Liver (tissue), 10 donors: ENCODE measurements at places on chromosomes 11 and 22.

- no peak for DNase-seq
Measured at GRCh38 chr11:66100272-66101065, 30.4 kb downstream of the PACS1 start.

- no peak for DNase-seq
Measured at GRCh38 chr11:65787649-65788622, 1.1 kb downstream of the OVOL1 start.

GRCh38 chr22:28143961-28144745 is 225.1 kb upstream of the PITPNB start:
- DNase-seq = no peak

GRCh38 chr11:132873841-132874240 is 658.5 kb downstream of the OPCML start:
- DNase-seq = no peak

DNA sequence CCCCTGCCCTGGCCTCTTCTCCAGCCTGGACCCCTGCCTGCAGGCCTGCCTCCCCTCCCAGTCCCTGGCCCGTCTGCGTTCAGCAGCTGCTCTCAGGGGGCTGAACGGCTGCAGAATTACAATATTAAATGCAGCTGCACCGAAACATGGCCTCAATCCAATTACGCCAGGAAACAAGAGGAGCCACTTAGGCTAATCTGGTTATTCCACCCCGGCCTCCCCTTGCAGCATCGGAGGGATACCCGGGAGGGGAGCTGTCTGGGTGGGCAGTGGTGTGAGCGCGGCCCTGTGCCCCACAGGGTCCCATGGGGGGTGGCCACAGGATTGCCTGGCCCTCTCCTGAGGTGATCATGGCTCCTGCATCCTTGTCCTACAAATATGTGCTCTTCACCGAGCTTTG is 42.6 kb downstream of the FLRT1 start:
- no peak for DNase-seq

DNA sequence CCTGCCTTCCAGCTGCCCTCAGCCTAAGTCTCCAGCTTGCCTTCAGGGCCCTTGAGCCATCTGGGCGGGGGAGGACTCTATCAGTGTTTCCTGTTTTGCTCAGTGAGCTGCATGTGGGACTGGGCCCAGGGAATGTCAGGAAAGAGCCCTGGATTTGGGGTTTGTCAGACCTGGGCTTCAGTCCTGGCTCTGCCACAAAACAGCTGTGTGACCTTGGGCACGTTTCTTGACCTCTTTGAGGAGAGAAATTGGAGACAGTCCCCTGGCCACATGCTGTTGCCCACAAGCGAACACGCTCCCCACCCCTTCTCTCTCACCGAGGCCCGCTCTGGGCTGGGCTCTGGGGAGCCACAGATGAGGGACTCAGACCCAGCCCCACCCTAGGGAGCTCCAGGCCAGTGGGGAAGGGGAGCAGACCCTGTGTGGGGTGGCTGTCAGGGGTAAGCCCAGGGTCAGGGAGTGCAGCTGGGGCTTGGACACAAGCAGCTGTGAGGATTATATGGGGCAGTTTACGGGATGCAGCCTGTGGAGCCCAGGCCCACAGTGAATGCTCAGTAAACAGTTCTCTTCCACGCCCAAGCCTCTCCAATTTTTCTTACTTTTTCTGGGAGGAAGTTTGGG is 12.3 kb downstream of the MYO7A start:
- no peak for DNase-seq

DNA sequence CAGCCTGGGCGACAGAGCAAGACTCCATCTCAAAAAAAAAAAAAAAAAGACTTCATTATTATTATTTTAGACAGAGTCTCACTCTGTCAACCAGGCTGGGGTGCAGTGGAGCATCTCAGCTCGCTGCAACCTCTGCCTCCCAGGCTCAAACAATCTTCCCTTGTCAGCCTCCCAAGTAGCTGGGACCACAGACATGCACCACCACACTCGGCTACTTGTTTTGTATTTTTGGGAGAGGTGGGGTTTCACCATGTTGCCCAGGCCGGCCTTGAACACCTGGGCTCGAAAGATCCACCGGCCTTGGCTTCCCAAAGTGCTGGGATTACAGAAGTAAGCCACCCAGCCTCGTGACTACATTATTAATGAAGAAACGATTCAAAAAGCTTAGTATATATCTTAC is 5.3 kb upstream of the TYMP start:
- no peak for DNase-seq

DNA sequence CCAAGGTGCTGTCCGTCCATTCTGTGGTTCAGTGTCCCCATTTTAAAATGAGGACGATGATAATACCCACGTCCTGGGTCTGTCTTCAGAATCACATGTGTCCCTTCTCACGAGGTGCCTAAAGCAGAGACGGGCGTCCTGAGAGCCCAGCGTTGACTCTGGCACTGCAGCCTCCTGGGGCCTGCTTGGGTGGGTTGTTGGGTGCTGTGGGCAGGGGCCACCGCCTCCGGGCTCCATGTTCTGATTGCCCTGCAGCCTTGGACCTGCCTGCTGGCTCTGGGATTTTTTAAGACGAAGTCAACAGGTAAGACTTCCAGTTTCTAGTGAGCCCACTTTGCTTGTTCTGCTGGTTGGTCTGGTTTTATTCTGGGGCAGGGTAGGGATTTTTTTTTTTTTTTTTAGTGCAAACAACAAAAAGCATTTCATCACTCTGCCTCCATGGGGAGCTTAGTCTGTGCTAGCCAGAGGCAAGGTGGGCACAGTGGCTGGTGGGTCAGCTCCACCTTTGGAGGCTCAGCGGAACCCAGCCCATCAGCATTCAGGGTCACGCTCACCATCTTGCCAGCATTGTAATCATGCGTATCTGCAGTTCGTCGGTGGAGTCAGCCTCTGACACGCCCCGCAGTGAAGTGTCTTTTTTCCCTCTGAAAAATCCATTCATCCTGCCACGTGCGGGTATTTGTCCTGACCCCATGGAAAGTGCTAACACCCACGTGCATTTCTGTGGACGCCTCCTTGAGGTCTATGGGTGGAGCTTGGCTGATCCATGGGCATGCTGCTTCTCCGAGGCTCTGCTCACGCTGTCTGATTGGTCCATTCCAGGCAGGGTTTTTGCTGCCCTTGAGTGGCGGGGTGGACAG is 28.3 kb downstream of the NADSYN1 start:
- DNase-seq = no peak

GRCh38 chr11:18633256-18634139 is 644 bp downstream of the SPTY2D1 start:
- DNase-seq = no peak

DNA sequence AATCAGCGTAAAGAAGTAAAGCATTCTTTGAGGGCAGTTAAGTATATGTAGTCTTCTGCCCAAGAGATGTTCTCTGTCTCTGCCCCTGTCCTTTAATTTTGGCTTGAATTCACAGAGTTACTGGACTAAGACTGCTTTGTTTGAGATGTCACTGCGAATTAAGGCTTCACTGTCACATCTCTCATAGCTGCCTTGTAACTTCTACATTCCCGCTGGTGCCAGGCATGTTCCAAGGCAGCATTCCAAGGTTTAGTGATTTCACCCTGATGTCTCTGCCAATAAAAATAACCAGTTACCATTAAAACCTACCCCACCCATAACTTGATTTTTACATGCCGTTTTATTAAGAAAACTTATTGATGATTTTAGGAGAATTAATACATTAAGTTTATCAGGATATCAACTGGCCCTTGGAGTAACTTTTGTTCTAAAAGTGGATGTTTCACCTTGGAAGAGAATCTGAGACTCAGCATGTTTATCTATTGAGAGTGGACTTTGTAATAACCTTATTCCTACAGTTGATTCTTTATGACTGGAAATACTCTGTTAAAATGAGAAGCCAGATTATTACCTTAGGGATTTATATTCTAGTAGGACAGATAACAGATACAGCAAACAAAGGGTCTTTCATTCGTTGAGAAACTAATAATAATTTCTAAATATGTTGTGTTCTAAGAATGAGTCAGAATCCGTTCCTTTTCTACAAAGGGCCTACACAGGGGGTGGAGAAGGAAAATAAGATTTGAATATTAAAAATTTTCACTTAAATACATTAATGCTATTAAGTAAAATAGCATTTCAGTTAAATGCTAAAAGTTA is 110.2 kb downstream of the UVRAG start:
- DNase-seq = no peak

GRCh38 chr11:105790840-105791239 is 181.0 kb downstream of the GRIA4 start:
- DNase-seq = no peak
